A549 (cell line): ENCODE measurements at places on chromosomes 2 and 18. TPM values are rescaled to one million over a fixed set of nuclear protein-coding genes. Genes with fewer than 3 reads are reported as not detected.
A peak's percentile ranks its signal among the peaks of the same experiment; 100 is the strongest.

- DNase-seq, result no peak
Measured at GRCh38 chr2:43444989-43445645, 150.7 kb downstream of the THADA start.

DNA sequence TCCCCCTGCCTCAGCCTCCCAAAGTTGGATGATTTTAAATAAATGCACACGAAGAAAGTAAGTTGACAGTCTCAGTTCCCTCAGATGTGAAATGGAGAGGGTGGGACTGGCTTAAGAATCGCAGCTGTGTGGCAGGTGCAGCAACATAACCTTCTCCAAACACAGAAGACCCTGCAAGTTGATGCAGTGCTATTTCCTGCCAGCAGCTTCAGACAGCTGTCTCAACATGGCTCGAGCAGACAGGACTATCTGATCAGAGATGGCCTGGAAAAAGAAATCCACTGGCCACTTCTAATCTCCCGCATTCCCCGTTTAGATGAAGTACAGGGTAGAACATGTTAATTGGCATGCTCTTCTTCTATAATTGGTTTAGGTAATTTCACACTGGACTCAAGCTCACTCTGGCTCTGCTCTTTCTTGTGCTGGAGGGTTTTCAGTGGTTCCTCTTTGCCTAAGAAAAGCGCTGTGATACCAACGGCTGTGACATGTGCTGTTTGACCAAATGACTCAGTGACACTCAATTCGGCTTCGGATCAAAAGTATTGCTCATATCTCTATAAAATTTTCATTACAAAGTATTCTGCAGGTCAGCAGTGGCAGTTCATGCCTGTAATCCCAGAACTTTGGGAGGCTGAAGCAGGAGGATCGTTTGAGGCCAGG, 40.2 kb downstream of the MYOM1 start:
- DNase-seq, result no peak

DNA sequence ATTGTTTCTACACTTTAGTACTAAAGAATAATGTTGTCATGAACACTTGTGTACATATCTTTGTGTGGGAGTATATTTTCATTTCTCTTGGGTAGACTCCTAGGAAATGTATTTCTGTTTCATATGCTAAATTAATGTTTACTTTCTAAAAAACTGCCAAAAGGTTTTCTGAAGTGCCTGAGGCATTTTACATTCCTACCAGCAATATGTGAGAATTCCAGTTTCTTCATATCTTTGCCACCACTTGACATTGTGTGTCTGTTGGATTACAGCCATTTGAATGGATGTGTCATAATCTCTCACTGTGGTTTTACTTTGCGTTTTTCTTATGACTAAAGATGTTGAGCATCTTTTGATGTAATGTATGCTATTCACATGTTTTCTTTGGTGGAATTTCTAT, 428.2 kb upstream of the KCNH7 start:
- peak; percentile 43 for DNase-seq

GRCh38 chr2:11385847-11386246, 41.4 kb upstream of the ROCK2 start:
- DNase-seq, result no peak

DNA sequence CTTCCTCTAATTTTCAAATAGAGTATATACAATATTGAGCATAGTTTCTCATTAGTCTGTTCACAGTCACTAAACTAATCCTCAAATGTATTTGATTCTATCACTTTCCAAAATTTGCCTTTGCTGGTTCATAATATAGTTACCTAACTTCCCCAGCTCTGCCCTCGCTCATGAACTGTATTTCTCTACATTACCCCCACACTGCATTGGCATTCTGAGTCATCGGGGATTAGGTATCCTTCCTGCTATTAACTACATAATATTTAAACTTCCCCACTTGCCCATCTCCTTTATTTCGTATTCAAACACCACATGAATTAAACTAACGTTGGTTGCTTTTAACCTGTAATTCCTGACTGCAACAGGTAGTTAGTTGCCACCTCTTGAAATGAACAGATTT, 14.8 kb upstream of the CLASP1 start:
- DNase-seq, result no peak

GRCh38 chr18:25248755-25249154, 103.2 kb downstream of the ZNF521 start:
- no peak for DNase-seq

GRCh38 chr2:108320326-108320922, 31.7 kb downstream of the SULT1C2 start:
- DNase-seq, result no peak

GRCh38 chr2:168167511-168168263, 79.7 kb downstream of the STK39 start:
- no peak for DNase-seq

- no peak for DNase-seq
Measured at GRCh38 chr2:201696151-201696659, 2.2 kb downstream of the MPP4 start.

- DNase-seq, result no peak
Measured at GRCh38 chr2:239394978-239395377, 5.8 kb downstream of the HDAC4 start.

DNA sequence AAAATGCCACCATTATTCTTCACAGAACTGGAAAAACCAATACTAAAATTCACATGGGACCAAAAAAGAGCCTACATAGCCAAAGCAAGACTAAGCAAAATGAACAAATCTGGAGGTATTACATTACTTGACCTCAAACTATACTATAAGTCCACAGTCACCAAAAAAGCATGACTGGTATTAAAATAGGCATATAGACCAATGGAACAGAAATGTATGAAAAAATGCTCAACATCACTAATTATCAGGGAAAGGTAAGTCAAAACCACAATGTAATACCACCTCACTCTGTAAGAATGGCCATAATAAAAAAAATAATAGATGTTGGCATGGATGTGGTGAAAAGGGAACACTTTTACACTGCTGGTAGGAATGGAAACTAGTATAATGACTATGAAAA, 158.6 kb downstream of the CDH2 start:
- DNase-seq, result no peak

The VPS4B gene
- polyA plus RNA-seq, result 20.6 to 21.8 TPM (median 21.8 TPM) in 3 replicates

DNA sequence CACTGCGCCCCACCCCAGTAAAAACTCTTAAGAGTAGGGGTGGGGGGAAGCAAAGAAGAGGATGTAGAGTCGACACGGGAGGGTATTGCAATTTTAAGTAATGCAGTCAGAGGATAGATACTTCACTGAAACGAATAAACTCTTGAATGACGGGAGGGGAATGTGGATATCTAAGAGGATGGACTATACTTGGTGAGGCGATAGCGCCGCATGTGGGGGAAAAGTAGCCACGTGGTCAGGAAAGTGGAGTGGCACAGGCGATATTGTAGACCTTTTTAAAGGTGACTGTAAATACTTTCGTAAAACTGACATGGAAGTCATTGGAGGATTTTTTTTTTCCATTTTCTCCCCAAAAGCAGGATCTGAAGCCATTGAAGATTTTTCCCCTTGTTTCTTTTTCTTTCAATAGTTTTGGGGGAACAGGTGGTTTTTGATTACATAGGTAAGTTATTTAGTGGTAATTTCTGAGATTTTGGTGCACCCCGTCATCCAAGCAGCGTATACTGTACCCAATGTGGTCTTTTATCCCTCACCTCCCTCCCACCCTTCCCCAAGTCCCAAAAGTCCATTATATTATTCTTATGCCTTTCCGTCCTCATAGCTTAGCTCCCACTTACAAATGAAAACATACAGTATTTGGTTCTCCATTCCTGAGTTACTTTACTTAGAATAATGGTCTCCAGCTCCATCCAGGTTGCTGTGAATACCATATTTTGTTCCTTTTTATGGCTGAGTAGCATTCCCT, 13.8 kb downstream of the CLK1 start:
- no peak for DNase-seq

DNA sequence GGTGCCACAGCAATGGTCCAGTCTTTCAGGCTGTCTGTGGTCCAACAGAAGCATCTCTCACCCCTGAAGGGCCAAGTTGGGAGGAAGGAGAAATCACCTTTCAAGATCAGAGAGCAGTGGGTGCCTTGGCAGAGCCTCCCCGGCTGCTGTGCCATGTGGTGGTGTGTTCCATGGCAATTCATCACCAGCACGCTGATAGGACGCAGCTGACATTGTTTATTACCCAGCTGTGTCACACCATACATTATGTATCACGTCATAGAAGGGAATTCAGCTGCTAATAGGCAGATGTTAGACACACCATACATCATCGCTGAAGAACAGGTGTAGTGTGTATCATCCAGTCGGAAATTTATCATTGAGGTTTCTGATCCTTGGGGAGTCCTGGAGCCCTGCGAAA, 29.6 kb upstream of the RPL31 start:
- DNase-seq, result no peak

The EGR4 gene
- not detected in 3 replicates for polyA plus RNA-seq

The MROH2A gene
- 0.04 to 0.28 TPM (median 0.10 TPM) in 3 replicates for polyA plus RNA-seq

The IL36A gene
- polyA plus RNA-seq, result not detected in 3 replicates

The SPDYA gene
- 0.14 to 0.34 TPM (median 0.24 TPM) in 3 replicates for polyA plus RNA-seq

- DNase-seq, result no peak
Measured at GRCh38 chr2:21519821-21520220, 396.1 kb downstream of the TDRD15 start.

DNA sequence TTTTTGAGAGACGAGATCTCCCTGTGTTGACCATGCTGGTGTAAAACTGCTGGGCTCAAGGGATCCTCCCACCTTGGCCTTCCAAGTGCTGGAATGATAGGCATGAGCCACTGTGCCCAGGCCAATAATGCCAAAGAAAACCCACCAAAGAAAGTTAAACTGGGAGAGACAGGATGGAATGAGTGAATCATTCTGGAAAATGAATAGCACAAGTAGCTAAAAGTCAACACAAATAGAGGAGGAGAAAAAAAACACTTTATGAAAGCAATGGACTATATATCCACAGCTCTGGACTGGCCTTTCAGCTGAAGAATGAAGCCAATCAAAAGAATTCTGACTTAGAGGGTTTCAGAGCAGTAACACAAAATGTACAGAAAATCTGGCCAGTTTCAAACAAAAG, 23.9 kb downstream of the IAH1 start:
- no peak for DNase-seq

- no peak for DNase-seq
Measured at GRCh38 chr18:13376298-13376840, 157.8 kb downstream of the LDLRAD4 start.

GRCh38 chr18:29104227-29104626, 927.3 kb upstream of the CDH2 start:
- DNase-seq, result no peak

GRCh38 chr2:134370655-134371445, 117.0 kb downstream of the MGAT5 start:
- DNase-seq, result no peak

GRCh38 chr2:160429248-160430000, 64.2 kb downstream of the RBMS1 start:
- peak; percentile 69 for DNase-seq

DNA sequence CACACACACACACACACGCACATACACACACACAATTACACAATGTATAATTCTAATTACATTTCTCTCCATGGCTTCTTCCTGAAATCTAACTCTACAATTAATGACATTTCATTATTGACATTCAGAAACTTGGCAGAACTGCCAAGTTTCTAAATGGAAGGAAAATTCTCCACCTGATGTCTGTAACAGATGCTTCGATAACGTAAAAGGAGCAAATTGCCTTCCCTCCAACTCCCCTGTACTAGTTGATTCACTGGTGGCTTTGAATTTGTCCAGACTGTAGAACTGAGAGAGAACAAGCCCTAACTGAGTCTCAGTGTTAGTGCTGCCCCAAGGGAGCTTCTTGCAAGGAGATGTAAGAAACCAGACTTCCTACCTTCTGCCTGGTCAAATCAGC, 255.1 kb upstream of the TMEM200C start:
- no peak for DNase-seq

DNA sequence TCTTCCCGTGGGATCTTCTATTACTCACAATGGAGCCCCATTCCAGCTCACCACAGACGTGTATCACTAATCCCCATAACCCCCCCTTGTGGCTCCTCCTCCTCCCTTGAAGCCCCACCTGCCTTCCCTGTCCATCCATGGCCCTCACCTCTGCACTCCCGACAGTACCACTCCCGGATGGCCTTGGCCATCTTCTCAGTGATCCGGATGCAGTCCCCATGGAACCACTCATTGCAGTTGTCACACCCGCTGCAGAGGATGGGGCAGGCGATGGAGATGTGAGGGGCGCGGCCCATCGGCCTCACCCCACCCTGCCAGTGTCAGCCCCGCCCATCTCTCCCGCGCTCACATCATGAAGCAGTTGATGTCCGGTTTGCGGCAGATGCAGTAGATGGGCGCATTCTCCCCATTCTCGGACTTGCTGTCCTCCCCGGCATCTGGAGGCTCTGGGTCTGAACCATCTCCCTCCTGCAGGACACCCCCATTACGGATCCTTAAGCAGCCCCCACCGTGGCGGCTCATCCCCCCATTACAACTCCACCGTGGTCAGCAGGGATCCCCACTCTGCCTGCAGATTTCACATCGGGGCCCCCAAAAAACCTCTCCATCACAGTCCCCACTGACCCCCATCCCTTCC, 983 bp downstream of the CXXC1 start:
- peak; percentile 37 for DNase-seq

DNA sequence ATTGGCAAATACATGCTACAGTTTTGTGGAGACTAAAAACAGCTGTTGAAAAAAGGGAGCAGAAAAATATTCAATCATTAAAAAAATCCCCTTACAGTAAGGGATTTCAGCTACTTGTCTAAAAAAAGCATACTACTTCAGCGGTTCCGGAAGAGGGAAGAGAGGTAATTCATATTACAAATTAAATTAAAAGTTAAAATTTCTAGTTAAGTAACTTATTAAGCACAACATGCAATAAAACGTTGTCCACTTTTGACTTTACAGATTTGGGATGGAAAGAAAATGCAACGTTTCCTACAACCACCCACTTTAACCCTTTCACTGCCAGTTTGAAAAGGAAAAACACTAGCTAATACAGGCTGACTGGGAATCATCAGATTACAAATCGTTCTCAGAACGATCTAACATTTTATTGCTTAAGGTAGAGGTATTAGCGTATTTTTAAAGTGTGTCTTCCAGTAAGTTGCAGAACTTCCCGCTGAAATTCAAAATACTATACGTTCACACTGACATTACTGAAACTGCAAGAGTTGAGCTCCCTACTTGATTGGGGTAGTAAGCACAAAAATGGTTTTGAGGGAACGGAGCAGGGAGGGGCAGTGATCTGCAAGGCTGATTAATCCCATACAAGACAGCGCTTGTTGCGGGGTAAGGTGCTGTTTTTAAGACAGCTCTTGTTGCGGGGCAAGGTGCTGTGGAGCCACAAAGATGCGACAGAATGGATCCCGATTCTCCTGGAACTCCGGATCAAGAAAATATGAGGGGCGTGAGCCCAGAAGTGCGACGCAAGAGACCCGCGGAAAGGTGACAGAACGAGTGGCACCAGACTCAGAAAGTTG, 743 bp downstream of the HADHA start:
- no peak for DNase-seq

GRCh38 chr2:18922276-18922675, 332.9 kb upstream of the NT5C1B start:
- DNase-seq, result no peak

The ATG9A gene
- 34.6 to 41.9 TPM (median 39.2 TPM) in 3 replicates for polyA plus RNA-seq

GRCh38 chr18:50398947-50399346, 24.1 kb downstream of the SKA1 start:
- DNase-seq, result no peak

DNA sequence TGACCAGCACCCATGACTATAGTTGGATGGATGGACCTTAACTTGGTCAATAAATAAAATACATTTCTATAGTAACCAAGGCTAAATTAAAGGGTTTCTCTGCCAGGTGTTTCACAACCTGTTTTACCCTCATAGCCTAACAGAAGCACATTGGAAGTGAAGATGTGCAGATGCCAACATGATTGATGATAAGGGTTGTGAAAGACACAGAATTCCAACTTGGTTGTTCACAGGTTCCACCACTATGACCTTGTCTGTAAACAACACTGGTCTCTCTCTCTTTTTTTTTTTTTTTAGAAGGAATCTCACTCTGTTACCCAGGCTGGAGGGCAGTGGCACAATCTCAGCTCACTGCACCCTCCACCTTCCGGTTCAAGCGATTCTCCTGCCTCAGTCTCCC, 37.5 kb upstream of the PTH2R start:
- DNase-seq, result peak; percentile 47
